ENCODE measurements at places on chromosomes 11 and 22. TPM values are rescaled to one million over a fixed set of nuclear protein-coding genes. Genes with fewer than 3 reads are reported as not detected.
A peak's percentile ranks its signal among the peaks of the same experiment; 100 is the strongest.

DNA sequence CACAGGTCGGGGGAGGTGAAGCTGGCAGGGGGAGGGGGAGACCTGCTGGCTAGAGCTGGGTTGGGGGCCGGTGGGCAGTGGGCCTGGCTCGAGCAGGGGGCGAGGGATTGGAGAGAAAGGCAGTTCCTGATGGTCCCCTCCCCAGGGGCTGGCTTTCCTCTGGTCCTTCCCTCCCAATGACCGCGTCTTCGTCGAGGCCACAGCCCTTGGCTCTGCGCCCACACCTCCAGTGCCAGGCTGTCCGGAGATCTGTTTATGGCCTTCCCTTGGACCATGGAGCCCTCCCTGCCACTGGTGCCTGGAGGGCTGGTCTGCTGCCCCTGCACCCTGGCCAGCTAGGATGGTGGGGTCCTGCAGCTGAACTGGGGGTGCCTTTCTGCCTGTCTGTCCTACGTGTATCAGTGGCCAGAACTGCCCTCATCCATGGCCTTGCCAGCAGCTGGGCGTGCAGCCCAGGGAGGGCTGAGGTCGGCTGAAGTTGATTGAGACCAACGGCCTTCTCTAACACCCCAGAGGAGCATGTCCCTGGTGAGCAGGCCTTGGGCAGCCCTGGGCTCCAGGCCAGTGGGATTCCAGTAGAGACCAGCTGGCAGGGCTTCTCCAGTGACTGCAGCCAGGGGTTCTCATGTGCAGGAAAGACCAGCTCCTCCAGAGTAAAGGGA is 12.3 kb downstream of the TANGO2 start:
- no peak overlapping the region for H3K27ac ChIP-seq
- H3K4me3 ChIP-seq = no peak overlapping the region
- H3K4me1 ChIP-seq = no peaks in the 10 kb centered on the region
- H3K27me3 ChIP-seq = no peaks in the 10 kb centered on the region
- no peak for DNase-seq
- H3K36me3 ChIP-seq = no peaks in the 10 kb centered on the region

- H3K36me3 ChIP-seq = no peaks in the 10 kb centered on the region
- no peak overlapping the region for H3K4me3 ChIP-seq
- no peaks in the 10 kb centered on the region for H3K27me3 ChIP-seq
- H3K27ac ChIP-seq = no peak overlapping the region
- DNase-seq = no peak
These were observed 61.5 kb downstream of the BTG4 start for GRCh38 chr11:111450480-111451320.

GRCh38 chr11:127632976-127633680 is 632.6 kb upstream of the KIRREL3 start:
- no peaks in the 10 kb centered on the region for H3K27me3 ChIP-seq
- H3K27ac ChIP-seq = no peak overlapping the region
- no peak overlapping the region for H3K4me3 ChIP-seq
- no peaks in the 10 kb centered on the region for H3K36me3 ChIP-seq

The SLC22A12 gene
- not detected for total RNA-seq

GRCh38 chr22:32246166-32246565 is 9.0 kb downstream of the SLC5A4 start:
- H3K4me3 ChIP-seq = no peak overlapping the region
- no peak for DNase-seq
- no peaks in the 10 kb centered on the region for H3K4me1 ChIP-seq
- no peaks in the 10 kb centered on the region for H3K27me3 ChIP-seq

DNA sequence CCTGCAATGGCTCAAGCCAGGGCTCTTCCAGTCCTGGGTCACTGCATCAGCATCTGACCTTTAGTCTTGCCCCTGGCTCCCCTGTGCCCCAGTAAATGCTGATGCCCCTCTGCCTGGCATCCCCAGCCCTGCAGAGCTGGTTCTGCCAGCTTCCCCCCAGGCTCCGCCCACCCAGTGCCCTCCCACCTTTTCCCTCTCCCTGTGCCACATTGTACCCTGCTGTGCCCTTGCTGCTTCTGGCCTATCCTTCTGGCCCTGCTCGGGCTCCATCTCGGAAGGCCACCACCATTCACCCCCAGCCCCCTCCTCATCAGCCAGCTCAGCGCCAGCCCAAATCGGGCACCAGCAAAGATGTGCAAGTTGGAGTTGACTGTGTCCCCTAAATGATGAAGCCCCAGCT is 7.4 kb downstream of the CAPN5 start:
- H3K27me3 ChIP-seq = no peaks in the 10 kb centered on the region
- H3K4me3 ChIP-seq = no peak overlapping the region
- H3K27ac ChIP-seq = peak overlapping the region; percentile 95
- peaks cover 6% of the 10 kb centered on the region for H3K4me1 ChIP-seq

The GRAP2 gene
- total RNA-seq = not detected

DNA sequence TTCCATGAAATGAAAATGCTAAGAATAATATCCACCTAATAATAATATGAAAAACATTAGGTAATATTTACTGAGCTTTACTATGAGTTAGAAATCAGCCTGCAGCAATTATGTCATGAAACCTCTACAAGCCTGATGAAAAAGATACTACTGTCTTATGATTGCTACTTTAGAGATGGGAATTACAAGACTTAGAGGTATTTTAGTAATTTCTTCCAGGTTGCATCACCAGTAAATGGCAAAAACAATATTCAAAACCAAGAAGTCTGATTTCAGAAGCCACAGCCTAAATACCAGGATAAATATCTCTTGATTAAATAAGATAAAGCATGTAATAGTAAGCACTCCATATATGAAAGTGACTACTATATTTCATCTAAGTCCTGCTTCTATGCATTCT is 13.8 kb downstream of the OR5B21 start:
- H3K27ac ChIP-seq = no peak overlapping the region
- no peaks in the 10 kb centered on the region for H3K4me1 ChIP-seq
- H3K27me3 ChIP-seq = no peaks in the 10 kb centered on the region
- no peak overlapping the region for H3K4me3 ChIP-seq
- no peak for DNase-seq
- H3K36me3 ChIP-seq = no peaks in the 10 kb centered on the region

DNA sequence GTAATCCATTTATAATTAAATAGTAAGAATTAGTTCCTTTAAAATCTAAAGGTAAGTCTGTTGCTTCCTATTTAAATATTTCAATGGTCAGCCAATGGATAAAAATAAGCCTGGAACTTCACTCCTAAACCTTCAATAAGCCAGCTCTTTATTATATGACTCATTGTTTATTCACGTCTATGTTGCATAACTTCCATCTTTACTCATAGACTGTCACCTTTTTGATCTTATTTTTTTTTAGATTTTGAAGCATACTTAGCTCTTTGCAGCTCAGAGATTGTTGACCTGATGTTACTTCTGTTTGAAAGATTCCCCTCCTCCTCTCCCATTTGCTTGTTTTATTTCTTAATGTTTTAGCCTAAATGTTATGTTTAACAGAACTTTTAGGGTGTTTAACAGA is 1571.2 kb upstream of the RAG2 start:
- no peak overlapping the region for H3K27ac ChIP-seq
- no peak overlapping the region for H3K4me3 ChIP-seq
- H3K4me1 ChIP-seq = no peaks in the 10 kb centered on the region
- no peaks in the 10 kb centered on the region for H3K36me3 ChIP-seq
- DNase-seq = no peak

DNA sequence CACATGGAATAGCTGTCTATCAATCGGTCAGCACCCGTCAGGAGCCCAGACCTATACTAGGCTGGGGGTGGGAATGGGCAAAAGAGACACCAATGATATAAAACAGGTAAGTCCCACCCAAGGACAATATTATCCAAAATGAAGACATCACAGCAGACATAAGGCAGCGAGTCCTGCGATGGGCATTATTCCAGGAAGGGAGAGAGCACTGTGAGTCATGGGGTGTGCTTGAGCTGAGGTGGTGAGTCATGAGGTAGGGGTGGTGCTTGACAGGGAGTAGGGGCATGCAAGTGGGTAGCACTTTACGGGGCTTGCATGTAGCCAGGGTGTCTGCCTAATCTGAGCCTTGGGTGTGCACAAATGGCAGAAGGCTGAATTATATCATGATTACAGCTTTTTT is 605.0 kb upstream of the CADM1 start:
- DNase-seq = peak; percentile 20
- no peak overlapping the region for H3K4me3 ChIP-seq
- no peak overlapping the region for H3K27ac ChIP-seq
- no peaks in the 10 kb centered on the region for H3K4me1 ChIP-seq
- no peaks in the 10 kb centered on the region for H3K36me3 ChIP-seq

GRCh38 chr11:19220903-19221724 is 19.3 kb upstream of the CSRP3 start:
- no peaks in the 10 kb centered on the region for H3K4me1 ChIP-seq
- no peak overlapping the region for H3K27ac ChIP-seq
- no peaks in the 10 kb centered on the region for H3K36me3 ChIP-seq
- no peak for DNase-seq

The SSH3 gene
- total RNA-seq = 7.7 TPM

The PARVG gene
- total RNA-seq = 25.3 TPM

GRCh38 chr22:50621356-50621880 is 6.5 kb downstream of the ARSA start:
- no peak overlapping the region for H3K27ac ChIP-seq
- H3K36me3 ChIP-seq = no peaks in the 10 kb centered on the region
- H3K4me1 ChIP-seq = no peaks in the 10 kb centered on the region
- DNase-seq = no peak

DNA sequence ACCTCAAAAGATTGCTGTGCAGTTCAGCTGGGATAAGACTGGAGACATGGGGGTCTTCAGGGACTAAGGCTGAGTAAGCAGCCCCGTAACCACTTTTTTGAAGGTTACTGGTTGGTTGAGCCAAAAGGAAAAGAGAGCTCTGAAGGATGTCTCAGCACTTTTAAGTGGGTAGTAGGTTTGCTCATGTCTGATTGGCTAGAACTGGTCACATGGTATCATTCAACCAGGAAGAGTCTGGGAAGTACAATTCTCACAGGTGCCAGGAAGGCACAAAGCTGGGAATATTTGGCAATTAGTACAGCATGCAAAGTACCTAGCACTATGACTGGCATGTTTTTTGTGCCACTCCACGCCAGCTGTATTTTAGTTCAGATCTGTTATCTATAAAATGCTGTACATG is 58.1 kb downstream of the SNX19 start:
- H3K4me1 ChIP-seq = no peaks in the 10 kb centered on the region
- H3K36me3 ChIP-seq = no peaks in the 10 kb centered on the region
- no peak for DNase-seq
- H3K4me3 ChIP-seq = no peak overlapping the region
- H3K27me3 ChIP-seq = no peaks in the 10 kb centered on the region

DNA sequence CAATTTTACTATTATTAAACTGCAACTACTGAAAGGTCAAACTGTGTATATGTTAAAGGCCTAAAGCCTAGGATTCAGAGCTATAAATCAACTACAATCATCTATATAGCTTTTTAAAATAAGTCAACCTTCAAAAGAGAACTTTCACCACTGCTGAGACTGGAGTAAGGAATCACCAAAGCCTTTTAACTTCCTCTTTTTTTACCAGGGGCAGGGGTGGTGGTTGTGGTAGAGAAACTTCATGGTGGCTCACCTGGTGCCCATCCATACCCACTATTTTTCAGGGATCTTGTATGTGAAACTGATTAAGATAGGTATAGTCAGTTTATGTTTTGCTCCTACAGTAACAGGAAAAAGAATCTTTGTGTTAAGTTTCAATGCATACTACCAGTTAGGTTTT is 31.5 kb downstream of the TSG101 start:
- no peak overlapping the region for H3K4me3 ChIP-seq
- no peak for DNase-seq
- H3K36me3 ChIP-seq = no peaks in the 10 kb centered on the region
- H3K27ac ChIP-seq = no peak overlapping the region
- H3K4me1 ChIP-seq = no peaks in the 10 kb centered on the region

GRCh38 chr11:11442791-11443190 is 89.7 kb upstream of the CSNK2A3 start:
- DNase-seq = no peak
- no peaks in the 10 kb centered on the region for H3K27me3 ChIP-seq

- no peak overlapping the region for H3K4me3 ChIP-seq
- H3K27me3 ChIP-seq = no peaks in the 10 kb centered on the region
- H3K27ac ChIP-seq = no peak overlapping the region
- H3K4me1 ChIP-seq = no peaks in the 10 kb centered on the region
These were observed 61.4 kb upstream of the BMAL1 start for GRCh38 chr11:13216019-13216710.

The TENM4 gene
- 1.5 TPM for total RNA-seq

The SHANK3 gene
- 101 TPM for total RNA-seq

GRCh38 chr22:29524442-29525191 is 28.9 kb downstream of the THOC5 start:
- DNase-seq = no peak
- no peaks in the 10 kb centered on the region for H3K27me3 ChIP-seq
- no peaks in the 10 kb centered on the region for H3K36me3 ChIP-seq
- H3K4me3 ChIP-seq = no peak overlapping the region
- H3K27ac ChIP-seq = no peak overlapping the region

- H3K36me3 ChIP-seq = no peaks in the 10 kb centered on the region
- no peaks in the 10 kb centered on the region for H3K4me1 ChIP-seq
- no peak overlapping the region for H3K27ac ChIP-seq
These were observed 83.5 kb downstream of the SNX19 start for GRCh38 chr11:130832566-130833425.

DNA sequence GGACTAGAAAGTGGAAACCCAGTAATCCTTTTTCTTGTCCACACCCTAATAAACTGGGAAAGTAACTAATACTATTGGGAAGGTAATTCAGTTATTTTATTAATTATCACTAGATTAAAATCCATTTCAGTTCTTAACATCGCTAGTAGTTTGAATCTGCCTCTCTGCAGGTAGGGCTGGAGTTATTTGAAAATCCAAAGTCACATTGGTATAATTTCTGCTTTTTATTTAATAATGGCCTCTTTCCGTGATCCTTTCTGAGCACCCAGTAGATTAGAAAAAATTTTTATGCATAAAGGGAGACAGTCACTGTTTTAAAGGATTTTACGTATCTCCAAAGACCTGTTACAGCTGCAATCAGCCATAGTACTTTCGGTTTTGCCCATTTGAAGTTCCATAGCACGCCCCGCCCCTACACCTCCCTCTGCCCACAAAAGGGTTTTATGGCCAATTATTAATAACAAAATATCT is 605 bp upstream of the COPB1 start:
- H3K4me3 ChIP-seq = peak overlapping the region; percentile 91
- DNase-seq = peak; percentile 44
- H3K27me3 ChIP-seq = no peaks in the 10 kb centered on the region

The CHRDL2 gene
- 5.1 TPM for total RNA-seq

- no peak for DNase-seq
- no peaks in the 10 kb centered on the region for H3K36me3 ChIP-seq
- no peaks in the 10 kb centered on the region for H3K27me3 ChIP-seq
- peak overlapping the region; percentile 48 for H3K4me3 ChIP-seq
- no peak overlapping the region for H3K27ac ChIP-seq
These were observed 1.4 kb downstream of the MDK start for GRCh38 chr11:46382646-46383403.

The BDNF gene
- not detected for total RNA-seq

DNA sequence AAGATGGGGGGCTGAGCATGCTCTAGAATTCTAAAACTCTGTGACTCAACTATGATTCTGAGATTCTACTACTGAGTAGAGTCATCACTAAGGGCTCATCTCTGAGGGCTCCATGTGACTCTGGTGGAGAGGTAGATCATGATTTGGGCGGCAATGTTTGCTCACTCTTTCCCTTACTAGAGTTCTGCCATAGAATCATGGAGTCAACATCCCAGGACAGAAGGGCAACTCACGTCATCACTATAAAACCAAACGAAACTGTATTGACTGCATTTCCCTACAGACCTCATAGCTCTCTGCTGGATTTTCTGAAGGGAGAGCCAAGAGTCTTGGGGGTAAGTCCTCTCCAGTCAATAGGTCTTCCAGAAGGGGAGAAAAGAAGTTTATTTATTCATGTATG is at the start of gene MS4A14:
MS4A14 (plus strand) TSS at position 78 of the 400 bp plus-strand sequence; CDS start at position 198, 120 bp downstream.
- H3K36me3 ChIP-seq = no peaks in the 10 kb centered on the region
- no peaks in the 10 kb centered on the region for H3K27me3 ChIP-seq
- DNase-seq = no peak
- no peaks in the 10 kb centered on the region for H3K4me1 ChIP-seq
- H3K4me3 ChIP-seq = no peak within 1 kb of the TSS
- H3K27ac ChIP-seq = no peak within 1 kb of the TSS
